Fibroblast of pulmonary artery (primary cell): ENCODE measurements at places on chromosomes 6 and 20.

GRCh38 chr6:93927731-93928130 lies 508.4 kb upstream of the EPHA7 start:
- DNase-seq = no peak

DNA sequence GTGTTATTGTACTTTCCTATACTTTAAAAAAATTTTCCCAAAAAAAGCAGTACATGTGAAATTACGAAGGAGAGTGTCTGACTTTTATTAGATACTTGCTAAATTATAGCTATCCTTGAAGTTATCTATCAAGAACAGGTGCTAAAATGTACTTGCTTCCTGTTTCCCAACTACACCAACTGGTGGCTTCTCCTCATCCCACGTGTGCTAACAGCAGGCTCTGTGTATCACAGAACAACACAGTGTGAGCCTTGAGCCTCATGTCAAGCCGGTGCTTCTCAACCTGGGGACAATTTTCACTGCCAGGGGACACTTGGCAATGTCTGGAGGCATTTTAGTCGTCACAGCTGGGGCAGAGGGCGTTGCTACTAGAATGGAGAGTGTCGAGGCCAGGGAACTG lies 36.2 kb upstream of the CDYL start:
- DNase-seq = no peak

DNA sequence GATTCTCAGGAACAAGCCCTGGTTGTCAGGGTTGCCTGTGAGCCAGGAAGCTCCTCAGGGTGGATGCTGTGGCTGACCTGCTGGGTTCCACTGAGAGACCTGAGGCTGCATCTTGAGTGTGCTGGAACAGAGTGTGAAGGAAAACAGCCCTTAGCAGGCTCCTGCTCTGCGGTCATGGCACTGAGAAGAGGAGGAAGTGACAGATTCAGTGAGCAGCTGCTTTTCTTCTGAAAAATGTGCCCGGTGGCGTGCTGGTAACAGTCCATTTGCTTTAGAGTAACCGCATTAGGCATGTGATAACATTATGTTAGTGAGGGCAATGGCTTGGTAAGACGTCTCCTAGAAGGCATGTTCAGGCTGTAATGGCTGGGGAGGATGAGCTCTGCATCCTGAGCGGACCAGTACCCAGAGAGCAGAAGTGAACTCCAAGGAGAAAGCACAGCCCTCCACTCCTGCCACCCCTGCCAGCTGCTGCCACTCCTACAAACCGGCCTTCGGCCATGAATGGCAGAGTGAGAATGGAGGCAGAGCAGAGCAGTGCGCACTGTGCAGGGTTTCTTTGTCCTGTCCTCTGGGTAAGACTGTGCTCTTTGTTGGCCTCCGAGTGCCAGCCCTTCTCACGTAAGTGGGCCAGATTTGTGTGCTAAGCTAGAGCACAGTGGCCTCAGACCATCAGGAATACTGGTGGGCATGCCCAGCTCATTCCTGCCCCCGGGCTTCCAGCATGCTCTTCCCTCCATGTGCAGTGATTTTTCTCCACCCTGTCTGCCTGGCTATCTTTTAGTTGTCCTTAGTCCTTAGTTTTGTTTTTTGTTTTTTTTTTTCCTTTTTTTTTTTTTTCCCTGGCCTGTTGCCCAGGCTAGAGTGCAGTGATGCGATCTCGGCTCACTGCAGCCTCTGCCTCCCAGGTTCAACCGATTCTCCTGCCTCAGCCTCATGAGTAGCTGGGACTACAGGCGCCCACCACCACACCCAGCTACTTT lies 98.1 kb upstream of the VSTM2L start:
- no peak for DNase-seq

DNA sequence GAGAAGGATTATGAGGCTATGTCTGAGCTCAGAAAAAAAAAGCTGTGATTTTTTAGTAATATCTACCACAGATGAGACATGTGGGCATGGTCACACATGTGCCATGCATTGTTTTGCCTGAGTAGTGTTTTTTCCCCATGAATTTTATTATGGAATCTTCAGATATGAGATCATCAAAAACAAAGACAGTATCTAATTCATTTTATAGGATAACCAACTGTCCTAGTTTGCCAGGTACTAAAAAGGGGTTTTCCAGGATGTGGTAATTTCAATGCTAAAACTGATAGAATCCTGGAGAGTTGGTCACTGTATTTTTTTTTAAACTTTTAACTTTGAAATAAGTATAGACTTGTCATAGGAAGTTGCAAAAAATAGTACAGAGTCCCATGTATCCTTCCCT lies 127.4 kb upstream of the MAP3K7 start:
- DNase-seq = no peak

GRCh38 chr6:132479131-132479530 lies 33.8 kb downstream of the STX7 start:
- DNase-seq = no peak

DNA sequence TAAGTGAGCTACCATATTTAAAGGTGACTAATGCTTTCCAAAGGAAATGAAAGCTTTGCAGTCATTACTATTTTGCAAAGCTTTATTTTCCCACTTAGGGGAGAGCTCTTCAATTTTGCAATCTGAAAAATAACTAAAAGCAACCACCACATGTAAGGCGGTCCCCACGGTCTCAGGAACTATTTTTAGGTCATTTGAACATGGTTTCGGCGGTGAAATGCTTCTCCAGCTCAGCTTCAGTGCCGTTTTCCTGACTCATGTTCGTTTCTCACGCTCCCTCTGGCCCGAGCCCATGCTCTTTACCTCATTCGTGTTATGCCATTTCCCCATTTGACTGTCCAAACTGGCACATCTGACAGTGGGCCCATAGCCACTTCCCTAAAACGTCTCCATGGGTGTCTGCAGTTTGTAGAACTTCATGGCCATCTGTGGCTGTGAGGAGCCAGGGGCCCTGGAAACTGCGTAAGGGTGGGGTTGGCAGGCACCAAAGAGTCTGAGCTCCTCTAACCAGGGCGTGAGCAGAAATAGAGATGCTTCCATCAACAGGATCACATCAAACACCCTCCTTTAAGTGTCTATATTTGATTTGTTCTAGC lies 46.5 kb downstream of the ADTRP start:
- peak; percentile 61 for DNase-seq

GRCh38 chr6:139250296-139251044 lies 41.3 kb downstream of the TXLNB start:
- DNase-seq = peak; percentile 59

DNA sequence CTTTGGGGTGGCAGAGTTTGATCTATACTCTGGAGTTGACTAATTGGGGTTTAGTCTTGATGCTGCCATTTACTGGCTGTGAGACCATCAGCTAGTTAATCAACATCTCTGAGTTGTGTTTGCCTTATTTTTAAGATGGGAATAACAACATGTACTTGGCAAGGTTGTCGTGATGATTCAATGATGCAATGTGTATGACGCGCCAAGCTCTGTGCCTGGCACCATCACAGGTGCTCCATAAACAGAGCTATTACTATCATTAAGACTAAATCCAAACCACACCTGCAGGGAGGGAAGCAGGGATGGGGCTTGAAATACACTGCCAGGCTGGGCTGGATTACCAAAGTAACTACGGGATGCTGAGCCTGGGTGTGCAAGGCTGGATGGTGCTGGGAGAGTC lies 60.1 kb upstream of the E2F3 start:
- DNase-seq = no peak

DNA sequence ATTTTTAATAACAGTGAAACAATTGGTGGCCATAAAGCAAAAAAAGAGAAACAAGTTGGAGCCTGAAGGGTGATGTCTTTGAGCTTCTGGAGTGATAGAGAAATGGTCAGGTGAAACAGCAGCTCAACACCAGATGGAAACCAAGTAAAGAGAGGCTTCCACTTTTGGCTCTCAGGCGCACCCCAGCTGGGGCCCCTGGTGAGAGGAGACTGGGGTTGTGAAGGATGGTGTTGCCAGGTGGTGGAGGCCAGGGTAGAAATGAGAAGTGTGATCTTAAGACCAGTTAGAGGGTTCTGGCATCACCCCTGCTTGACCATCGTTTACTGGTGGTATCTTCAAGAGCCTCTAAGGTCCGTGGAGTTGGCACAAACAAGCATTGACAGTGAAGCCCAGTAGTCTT lies 126.0 kb upstream of the AKIRIN2 start:
- no peak for DNase-seq

DNA sequence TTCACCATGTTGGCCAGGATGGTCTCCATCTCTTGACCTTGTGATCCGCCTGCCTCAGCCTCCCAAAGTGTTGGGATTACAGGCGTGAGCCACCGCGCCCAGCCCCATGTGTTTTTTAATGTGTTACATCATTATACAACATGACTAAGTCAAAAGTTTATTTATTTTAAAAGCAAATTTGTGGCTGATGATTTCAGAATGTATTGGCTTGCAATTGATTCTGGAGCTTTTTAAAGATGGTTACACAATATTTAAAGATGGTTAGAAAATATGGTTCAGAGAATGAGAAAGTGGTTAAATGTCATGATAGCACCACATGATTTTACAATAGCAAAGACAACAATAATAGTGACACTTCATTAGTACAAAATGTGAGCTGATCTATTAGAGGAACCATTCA lies 80.5 kb downstream of the SASH1 start:
- no peak for DNase-seq
